ENCODE measurements at places on chromosomes 4 and X. TPM values are rescaled to one million over a fixed set of nuclear protein-coding genes. Genes with fewer than 3 reads are reported as not detected.

Gene NDNF
- 0.13 TPM for total RNA-seq

Gene SHOX
- not detected for total RNA-seq

Gene DCX
- not detected for total RNA-seq

Gene SPINK2
- 1.6 TPM for total RNA-seq

Gene NWD2
- total RNA-seq, result not detected

Gene EIF2S3
- total RNA-seq, result 277 TPM

Gene CYBB
- 3.7 TPM for total RNA-seq

Gene TBC1D9
- 0.13 TPM for total RNA-seq
